ENCODE measurements at places on chromosomes 3 and 15.

DNA sequence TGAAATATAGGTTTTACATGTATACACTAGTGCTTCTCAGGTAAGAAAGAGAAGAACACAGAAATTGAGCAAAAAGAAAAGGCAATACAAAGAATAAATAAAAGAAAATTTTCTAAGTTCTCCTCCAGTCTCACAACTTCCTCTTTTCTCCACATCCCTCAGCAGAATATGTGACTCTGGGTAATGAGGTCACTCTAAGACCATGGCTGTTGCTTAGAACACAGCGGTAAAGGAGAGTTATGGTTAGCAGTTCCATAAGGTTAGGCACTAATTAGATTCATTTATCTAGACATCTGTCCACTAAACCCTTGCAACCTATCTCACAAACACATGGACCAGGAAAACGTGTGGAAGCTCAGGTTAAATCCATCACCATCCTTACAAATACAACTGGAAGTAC lies 47.9 kb downstream of the IGSF11 start:
- no peak for DNase-seq

DNA sequence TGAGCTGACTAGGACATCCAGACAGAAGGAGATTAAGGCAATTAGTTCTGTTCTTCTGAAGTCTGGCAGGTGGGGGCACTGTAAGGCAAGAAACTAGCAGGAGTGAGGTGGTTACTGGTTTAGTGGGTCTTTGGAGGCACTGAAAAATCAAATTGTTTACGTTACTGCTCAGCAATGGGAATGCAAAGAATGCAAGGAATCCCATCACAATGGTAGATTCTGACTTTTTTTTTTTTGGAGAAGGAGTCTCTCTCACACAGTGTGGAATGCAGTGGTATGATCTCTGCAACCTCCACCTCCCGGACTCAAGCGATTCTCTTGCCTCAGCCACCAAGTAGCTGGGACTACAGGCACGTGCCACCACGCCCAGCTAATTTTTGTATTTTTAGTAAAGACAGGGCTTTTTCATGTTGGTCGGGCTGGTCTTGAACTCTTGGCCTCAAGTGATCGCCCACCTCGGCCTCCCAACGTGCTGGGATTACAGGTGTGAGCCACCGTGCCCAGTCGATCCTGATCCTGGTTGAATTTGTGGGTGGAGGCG lies 16.4 kb downstream of the FAM107A start:
- no peak for DNase-seq

- DNase-seq, result no peak
Measured at GRCh38 chr3:50633230-50633790, 16.4 kb downstream of the MAPKAPK3 start.

- DNase-seq, result no peak
Measured at GRCh38 chr3:56916716-56917360, 115.1 kb upstream of the ARHGEF3 start.

DNA sequence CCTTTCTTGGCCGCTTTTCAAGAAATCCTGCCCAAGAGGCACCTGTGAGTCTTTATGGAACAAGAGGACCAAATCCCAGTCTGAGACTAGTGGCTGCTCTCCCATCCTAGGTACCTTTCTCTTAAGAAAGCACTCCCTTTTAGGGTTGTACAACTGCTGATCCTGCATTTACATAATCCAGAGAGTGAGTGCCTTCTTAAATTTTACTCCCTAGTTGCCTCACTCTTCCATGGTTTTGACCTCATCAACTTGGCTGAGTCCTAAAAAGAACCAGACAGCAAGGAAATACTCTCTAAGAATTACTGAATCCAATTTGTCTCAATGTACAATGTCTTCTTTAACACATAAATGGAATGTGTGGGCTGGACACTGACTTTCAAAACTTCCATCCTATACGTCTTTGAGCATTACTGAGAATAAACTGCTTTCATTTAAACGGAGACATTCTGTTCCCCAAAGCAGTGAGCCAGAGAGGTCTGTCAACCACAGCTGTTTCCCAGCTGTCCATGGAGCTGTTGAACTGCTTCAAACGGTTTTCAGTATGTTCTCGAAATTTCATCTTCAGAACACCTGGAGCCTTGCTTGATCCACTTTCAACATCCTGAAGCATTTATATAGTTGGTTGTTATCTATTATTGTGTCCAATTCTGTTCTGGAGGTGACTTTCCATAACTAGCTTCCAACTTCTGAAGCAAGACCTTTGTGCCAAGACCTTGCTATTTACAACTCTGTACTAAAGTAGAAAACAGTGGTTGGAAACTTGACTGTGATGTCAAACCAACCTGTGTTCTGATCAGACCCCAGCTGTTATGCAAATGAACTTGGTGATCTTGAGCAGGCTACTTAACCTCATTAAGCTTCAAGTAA lies 179.1 kb downstream of the SLC9A9 start:
- DNase-seq, result no peak

DNA sequence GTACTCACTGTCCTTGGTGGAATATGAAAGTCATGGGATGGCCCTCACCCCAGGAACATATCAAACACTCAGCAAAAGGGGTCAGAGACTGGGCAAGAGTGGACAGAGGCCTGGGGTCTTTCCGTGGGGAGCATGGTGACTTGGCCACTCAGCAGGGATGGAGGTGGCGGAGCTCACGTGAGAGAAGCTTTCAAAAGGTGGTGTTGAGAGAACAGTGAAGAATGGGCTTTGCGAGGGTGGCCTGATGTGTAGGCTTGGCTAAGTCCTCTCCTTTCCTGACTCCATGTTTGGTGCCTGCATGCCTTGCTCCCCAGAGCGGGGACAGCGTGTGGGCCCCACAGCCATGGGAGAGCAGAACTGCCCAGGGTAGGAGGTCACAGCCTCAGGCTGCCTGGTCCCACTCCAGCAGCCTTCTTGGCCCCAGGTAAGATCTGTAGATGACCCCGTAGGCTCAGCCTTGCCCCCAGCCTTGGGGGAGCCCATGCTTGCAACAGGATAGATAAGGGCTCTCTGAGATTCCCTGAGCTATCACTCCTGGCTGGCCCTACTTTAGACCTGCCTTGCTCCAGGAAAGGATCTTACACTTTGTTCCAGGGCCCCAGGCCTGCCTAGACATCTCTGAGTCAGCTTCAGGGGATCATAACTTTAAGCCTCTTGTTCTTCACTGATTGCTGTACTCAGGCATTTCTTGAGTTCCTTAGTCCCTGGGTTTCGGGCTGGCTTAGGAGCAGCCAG lies 17.0 kb downstream of the RPLP1 start:
- DNase-seq, result no peak

DNA sequence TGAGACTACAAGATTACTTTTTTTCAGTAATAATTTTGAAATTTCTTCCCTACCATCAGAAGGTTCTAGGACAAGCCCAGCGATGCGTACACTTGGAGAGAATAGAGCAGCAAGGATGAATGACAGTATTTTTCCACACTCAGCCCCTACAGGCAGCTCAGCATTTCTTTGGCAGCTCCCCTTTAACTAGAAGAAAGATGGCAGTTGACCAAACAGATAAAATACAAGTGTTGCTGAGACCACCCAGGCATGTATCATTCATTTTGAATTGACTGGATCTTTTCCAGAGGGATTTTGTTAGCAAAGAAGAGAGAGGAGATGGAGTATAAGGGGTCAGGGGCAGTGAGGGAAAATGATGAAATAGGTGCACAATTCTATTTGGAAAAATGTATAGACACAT lies 761.3 kb downstream of the AGBL1 start:
- DNase-seq, result no peak
